DMS79 treated with DMSO at 0.1 percent for 48 hours (cell line): ENCODE measurements at places on chromosomes 5 and 9.

DNA sequence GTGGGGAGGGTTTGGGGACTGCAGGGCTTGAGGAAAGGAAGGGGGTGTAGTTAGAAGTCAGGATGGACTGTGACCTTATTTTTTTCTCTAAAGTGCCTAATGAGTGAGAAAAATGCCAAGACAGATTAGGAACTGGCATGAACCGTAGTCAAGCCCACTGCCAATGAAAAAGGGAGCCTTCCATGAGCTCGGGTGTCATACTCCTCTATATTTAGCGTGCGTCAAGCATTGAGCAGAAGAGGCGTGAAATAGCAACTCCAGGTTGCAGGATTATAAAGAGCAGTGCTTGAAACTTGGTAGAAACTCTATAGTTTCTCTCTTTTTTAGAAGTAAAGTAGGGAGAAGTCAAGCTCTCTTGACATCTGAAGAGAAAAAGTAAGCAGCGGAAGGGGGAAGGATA is 1.8 kb downstream of the SGCD start:
- no peak for DNase-seq

GRCh38 chr5:132753135-132753987 is 6.1 kb downstream of the CCNI2 start:
- no peak for DNase-seq

DNA sequence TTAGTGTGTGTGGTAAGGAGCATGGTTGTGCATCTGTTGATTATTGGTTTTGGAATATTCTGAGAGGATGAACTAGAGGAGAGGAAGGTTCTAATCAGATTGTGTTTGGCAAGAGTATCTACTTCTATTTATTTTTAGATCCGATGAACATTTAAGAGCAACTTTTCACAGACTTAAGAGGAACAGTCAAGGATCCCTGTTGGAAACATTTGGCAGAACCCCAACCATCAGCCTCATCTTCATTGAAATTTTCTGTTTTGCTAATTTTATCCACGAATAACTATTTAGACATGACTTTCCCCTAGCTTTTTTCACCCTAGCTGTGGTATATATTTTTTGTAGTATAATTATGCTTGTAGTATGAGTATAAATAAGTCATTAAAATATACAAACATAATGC is 868.5 kb downstream of the MAT2B start:
- no peak for DNase-seq

DNA sequence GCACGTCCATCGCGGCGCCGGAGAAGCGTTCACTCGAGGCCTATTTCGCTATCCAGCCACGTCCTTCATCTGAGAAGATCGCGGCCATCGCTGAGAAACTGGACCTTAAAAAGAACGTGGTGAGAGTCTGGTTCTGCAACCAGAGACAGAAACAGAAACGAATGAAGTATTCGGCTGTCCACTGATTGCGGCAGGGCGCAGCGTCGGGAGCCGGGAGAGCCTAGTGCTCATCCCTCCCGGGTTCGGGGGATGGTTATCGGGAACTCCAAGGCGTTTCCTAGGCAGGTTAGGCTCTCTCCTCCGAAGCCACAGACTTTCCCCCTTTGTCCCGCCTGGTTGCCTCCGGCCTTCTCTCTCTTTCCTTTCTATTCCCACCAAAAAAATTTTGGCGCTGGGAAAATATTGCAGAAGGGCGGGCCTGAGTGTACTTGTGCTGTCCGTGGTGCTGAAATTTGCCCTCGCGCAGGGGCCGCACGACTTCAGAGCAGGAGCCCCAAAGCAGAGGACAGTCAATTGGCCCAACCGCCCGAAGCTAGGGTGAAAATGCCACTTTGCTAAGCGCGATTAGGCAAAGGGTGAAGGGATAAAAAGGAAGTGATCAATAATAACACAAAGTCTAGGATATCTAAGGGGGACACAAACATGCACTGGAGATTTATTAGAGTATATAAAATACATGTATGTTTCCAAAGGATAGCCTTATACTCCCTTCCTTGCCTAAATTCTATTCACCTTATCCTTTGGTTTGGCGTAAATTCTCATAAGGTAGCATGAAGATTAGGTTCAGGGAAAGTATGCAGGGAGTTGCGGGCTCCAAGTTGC is 1.8 kb downstream of the POU4F3 start:
- no peak for DNase-seq

DNA sequence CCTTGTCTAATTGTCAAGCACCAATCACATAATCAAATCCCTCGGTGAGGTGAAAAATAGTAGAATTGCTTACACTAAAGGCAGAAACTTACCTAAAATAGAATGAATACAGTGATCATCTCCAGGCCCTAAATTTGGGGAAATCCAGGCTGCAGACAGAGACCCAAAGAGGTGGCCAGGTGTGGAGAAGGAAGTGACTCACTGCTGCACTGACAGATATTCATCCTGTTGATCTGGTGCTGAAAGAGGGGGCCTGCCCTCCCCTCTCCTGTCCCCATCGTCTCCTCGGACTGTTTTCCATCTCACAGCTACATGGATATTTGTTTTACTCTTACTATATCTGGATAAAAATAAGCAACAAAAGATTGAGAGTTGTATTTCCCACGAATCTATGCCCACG is 15.9 kb downstream of the OR2Y1 start:
- no peak for DNase-seq

GRCh38 chr9:94900222-94901018 is 173.9 kb downstream of the AOPEP start:
- DNase-seq = no peak

DNA sequence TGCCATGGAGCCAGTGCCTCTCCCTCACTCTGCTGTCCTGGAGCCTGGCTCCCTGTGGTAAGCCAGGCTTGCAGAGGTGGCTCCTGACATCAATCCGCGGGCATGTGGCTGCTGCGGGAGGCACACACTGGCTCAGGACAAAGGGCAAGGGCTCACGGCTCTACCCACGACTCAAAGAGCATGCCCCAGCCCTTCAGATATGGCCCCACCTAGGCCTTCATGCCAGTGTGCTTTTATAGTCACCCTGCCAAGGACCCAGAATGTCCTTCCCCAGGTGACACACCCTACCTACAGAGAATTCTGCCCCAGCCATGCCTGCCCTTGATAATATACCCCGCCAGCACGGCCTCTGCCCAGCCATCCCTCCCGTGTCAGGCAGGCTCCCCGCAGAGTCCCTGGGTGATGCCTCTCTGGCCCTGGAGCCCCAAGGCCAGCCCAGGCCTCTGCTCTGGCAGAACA is 1.6 kb downstream of the MGAT4B start:
- DNase-seq = peak; percentile 24

DNA sequence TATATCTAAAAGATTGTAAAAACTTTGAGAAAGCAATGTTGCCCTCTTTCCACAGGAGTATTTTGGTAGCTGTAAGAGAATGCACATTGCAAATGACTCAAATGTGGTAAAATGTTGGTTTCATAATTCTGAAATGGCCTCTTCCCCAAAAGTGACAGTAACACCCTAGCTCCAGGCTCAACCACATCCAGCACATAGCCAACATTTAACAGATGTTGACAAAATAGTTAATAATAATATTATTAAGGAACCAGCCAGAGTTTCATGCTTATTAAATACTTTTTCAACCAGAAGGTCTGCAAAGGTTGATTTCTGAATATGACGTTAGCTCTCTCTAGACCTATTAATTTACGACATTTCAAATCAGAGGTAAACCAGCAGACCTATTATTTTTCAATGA is 1.3 kb downstream of the ANXA1 start:
- no peak for DNase-seq

DNA sequence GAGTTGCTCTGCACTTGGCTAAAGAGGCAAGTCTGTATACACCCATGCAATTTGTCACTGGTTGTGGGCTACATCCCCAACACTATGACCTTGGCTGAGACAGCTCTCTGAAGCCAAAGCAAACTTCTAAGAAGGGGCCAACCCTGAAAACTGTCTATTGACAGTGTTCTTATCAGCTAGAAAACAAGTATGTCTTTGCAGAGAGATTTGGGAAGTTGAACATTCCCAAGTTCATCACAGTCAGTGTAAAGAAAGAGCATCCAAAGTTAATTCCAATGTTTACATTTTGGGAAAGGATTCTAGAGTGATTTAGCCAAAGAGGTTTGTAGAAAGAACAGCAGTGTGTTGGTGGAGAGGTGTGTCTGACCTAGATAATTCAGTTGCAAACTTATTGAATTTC is 711.1 kb upstream of the CHD1 start:
- no peak for DNase-seq

GRCh38 chr9:87336914-87337333 is 160.7 kb upstream of the DAPK1 start:
- no peak for DNase-seq

DNA sequence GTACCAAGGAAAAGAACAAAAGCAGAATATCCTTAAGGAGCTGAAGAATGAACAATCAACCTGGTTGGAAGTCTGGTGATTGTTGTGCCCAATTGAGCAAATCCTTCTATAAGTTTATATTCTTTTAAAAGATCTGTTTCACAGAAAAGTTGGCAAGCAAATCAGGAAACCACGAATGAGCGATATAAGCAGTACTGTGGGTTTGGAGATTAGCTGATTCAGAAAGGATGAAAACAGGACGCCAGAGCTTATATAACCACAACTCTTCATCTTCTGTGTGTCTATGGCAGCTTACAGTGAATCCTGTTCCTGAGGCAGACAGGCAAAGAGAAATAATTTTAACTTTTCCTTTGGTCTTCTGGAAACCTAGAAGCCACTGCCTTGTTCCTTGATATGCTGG is 61.7 kb downstream of the SLC38A9 start:
- DNase-seq = no peak

DNA sequence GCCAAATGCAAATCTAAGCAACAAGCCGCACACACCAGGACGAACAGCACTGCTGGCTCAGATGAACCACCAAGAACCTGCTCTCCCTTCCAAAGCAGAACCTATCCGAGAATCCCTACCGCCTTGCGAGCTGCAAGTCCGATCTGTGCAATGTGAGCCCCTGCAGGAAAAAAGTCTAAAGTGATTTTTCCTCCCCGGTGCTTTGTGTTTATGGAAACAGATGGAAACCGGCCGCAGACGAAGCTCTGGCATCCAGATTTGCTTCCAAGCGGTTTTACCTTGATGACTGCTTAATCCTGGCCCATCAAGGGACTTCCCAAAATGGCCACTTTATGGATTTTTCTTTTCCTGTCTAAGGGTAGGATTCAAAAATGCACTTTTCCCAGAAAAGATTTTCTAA is 112.5 kb downstream of the VAV2 start:
- no peak for DNase-seq

DNA sequence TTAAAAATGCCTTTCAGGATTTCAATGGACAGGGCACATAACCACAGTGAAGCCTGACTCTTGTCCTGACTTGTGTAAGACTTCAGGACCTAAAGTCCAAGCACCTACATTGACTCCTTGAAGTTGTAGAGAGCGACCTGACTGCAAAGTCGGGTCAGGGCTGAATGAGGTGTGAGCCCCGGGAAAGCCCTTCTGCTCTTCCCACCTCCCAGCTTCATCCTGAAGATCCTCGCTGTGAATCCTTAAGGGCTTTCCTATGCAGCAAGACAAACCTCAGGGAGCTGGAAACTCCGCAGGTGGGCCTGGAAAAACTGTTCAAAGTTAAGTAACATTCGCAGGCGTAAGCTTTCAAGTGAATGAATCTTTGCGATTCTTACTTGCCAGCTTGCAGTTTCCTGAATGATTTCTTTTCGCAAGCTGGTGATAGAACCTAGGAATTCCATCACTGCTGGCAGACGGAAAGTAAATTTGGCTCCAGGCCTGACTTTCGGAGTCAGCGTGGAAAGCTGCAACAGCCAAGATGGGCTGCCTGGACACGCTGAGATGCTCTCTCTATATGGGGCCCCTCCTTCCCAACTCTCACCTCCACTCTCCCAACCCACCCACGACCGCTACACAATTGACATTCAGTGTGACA is 10.9 kb downstream of the SEMA5A start:
- no peak for DNase-seq

- no peak for DNase-seq
Measured at GRCh38 chr5:154989626-154990025, 23.9 kb upstream of the KIF4B start.

DNA sequence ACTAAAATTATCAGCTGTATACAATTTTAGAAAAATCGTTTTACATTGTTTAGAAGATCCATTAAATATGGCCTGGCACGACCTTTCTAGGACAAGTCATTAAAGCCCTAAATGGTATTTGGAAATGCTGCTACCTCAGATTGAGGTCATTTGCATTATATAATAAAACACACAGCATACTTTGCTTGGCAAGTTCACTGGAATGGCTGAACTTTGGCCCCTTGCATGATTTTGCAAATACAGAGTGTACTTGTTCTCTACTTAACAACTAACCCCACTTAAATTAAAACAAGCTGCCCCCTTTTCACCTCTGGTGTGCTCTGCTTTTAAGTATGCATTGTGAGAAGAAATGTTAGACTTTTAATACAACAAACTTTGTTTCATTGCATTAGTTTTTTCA is 860.1 kb downstream of the PTPRD start:
- no peak for DNase-seq

GRCh38 chr5:32960340-32961058 is 249.4 kb downstream of the NPR3 start:
- DNase-seq = no peak

GRCh38 chr5:3157214-3157613 is 405.7 kb upstream of the IRX2 start:
- no peak for DNase-seq

GRCh38 chr5:96839071-96839592 is 31.4 kb upstream of the ERAP1 start:
- no peak for DNase-seq

- DNase-seq = no peak
Measured at GRCh38 chr5:77224672-77225355, 14.3 kb downstream of the PDE8B start.
